ENCODE measurements at places on chromosomes 6 and 20.

DNA sequence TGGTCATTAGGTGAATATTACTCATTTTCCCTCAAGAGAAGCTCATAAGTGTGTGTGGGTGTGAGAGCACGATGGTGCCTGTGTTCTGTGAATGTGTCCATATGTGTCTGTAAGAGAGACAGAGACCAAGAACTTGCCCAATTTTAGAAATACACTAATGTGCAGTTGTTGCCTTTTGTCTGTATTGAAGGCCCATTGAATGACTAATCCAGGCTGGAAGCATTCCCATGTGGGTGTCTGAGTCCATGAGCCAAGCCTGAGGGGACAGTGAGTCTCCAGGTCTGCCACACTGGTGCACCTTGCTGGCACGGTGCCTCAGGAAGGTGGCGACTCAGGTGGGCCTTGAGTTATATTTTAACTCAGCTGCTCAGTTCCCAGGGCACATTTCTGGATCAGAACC, 25.5 kb upstream of the ASXL1 start:
- no peak for DNase-seq

GRCh38 chr20:35135867-35136586, 11.1 kb downstream of the EDEM2 start:
- no peak for DNase-seq

GRCh38 chr20:51562332-51563173, 20.0 kb upstream of the NFATC2 start:
- DNase-seq, result no peak

DNA sequence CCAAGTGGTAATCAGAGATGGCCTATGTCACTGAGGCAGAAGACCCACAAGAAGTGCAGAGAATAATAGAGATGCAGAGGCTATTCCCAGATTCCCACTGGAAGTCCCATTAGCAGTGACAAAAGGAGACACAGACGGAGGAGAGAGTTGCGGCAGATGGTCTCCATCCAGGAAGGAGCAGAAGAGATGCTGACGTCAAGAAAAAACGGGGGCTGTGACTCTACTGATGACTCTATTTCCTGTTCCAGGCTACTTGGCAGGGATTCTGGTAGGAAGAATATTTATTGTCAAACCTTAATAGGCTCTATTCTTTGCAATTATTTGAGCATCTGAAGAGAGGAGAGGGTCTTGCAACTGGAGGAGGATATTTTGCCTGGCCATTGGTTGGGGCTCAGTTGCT, 246.0 kb upstream of the ECI2 start:
- DNase-seq, result no peak

- DNase-seq, result no peak
Observed at GRCh38 chr6:110622912-110623578, 146.6 kb upstream of the SLC22A16 start.
